Stimulated activated CD8-positive, alpha-beta memory T cell treated with anti-CD3 and anti-CD28 coated beads, Interleukin-12 subunit alpha, Interleukin-12 subunit beta, amount 100 ng/mL, for 1 hour (primary cell): ENCODE measurements at places on chromosomes 13 and 19.

DNA sequence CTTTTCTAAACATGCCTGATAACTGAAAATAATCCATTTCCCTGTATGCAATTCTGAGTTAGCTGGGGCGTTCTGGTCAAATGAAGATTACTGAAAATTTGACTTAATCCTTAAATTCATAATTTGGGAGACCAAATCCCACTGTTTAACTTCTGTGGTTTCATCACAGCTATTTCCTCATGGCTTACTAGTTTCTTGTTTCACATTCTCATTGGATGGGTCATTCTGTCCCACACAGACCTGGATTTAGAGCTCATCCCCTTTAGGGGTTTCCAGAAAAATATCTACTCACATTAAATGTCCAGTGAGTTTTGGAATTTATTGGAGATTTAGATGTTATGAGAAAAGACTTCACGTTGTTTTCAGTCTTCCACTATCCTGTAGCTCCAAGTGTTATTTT, 709.3 kb upstream of the KLHL1 start:
- DNase-seq = no peak

GRCh38 chr13:102774591-102775520, 1.3 kb upstream of the TEX30 start:
- DNase-seq = no peak

GRCh38 chr19:3440082-3440481, 40.2 kb downstream of the SMIM24 start:
- DNase-seq = peak; percentile 26

DNA sequence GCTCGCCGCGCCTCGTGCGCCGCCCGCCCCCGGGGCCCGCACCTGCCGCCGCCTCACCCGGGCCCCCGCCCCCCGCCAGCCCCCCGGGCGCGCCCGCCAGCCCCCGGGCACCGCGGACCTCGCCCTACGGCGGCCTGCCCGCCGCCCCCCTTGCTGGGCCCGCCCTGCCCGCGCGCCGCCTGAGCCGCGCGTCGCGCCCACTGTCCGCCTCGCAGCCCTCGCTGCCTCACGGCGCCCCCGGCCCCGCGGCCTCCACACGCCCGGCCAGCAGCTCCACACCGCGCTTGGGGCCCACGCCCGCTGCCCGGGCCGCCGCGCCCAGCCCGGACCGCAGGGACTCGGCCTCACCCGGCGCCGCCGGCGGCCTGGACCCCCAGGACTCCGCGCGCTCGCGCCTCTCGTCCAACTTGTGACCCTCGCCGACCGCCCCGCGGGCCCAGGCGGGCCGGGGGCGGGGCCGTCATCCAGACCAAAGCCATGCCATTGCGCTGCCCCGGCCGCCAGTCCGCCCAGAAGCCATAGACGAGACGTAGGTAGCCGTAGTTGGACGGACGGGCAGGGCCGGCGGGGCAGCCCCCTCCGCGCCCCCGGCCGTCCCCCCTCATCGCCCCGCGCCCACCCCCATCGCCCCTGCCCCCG, 17.2 kb downstream of the POLRMT start:
- DNase-seq = no peak
